ENCODE measurements at places on chromosomes 2 and 18.

- no peaks in the 10 kb centered on the region for H3K27me3 ChIP-seq
- H3K27ac ChIP-seq: no peak overlapping the region
- H3K36me3 ChIP-seq: no peaks in the 10 kb centered on the region
- no peak for DNase-seq
- no peak overlapping the region for H3K4me3 ChIP-seq
These were observed 25.8 kb downstream of the KCNJ3 start for GRCh38 chr2:154724194-154724797.

GRCh38 chr2:62354771-62355561, 151.0 kb downstream of the TMEM17 start:
- H3K27ac ChIP-seq: no peak overlapping the region
- H3K4me3 ChIP-seq: no peak overlapping the region
- DNase-seq: no peak
- H3K27me3 ChIP-seq: no peaks in the 10 kb centered on the region
- H3K36me3 ChIP-seq: no peaks in the 10 kb centered on the region

- H3K36me3 ChIP-seq: no peaks in the 10 kb centered on the region
- H3K4me3 ChIP-seq: no peak overlapping the region
- no peak for DNase-seq
- H3K27me3 ChIP-seq: no peaks in the 10 kb centered on the region
- no peak overlapping the region for H3K27ac ChIP-seq
These were observed 2.0 kb downstream of the CDH7 start for GRCh38 chr18:65752625-65753325.

DNA sequence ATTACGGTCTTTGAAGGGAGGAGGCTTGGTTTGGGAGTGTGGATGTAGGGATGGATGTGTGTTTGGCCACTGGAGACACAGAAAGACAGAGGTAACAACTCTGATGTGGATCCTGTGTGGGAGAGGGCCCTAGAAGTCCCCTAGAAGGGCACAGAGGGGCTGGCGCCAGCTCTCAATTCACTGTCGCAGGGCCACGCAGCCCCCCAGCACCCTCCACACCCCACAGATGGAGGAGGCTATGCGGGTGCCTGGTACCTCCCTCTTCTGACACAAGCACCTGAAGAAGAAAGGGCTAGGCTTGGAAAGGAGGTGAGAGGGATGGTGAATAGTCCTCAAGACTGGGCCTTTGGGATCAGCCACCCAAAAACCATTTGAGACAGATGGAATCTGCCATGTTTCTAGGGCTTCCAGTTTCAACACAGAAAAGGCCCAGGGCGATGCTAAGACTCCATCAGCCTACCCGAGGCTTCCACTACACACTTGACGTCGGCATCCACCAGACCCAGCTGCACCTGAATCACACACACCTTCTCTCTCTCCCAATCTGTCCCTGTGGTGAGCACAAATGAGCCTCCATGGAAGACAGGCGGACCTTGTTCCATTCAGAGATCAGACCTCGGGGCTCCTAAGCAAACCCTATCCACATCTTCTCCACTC, 413.5 kb upstream of the HS6ST1 start:
- no peak for DNase-seq
- H3K4me1 ChIP-seq: peaks cover 19% of the 10 kb centered on the region
- no peak overlapping the region for H3K4me3 ChIP-seq
- no peaks in the 10 kb centered on the region for H3K36me3 ChIP-seq
- no peaks in the 10 kb centered on the region for H3K27me3 ChIP-seq

GRCh38 chr2:216849987-216850386, 9.9 kb downstream of the TNP1 start:
- no peaks in the 10 kb centered on the region for H3K4me1 ChIP-seq
- DNase-seq: peak; percentile 44
- no peaks in the 10 kb centered on the region for H3K36me3 ChIP-seq
- H3K4me3 ChIP-seq: no peak overlapping the region
- H3K27ac ChIP-seq: no peak overlapping the region

DNA sequence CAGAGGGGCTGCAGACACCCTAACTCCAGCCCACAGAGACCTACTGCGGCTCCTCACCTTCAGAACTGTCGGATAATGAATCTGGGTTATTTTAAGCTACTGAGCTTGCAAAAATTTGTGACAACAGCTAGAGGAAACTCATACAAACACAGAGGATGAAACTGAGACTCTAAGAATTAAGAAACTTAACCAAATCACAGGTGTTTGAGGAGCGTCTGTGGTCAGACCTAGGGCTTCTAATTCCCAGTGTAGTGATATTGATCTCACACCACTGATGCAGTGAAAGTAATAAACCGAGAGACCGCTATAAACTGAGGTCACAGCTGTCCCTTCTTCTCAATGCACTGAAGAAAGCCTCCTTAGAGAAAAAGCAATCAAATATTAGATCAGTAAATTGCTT, 110.1 kb downstream of the RGPD3 start:
- H3K4me1 ChIP-seq: no peaks in the 10 kb centered on the region
- H3K36me3 ChIP-seq: no peaks in the 10 kb centered on the region
- H3K27me3 ChIP-seq: no peaks in the 10 kb centered on the region
- no peak for DNase-seq
- H3K4me3 ChIP-seq: no peak overlapping the region

- H3K36me3 ChIP-seq: no peaks in the 10 kb centered on the region
- DNase-seq: peak; percentile 72
- peaks cover 16% of the 10 kb centered on the region for H3K4me1 ChIP-seq
- no peak overlapping the region for H3K4me3 ChIP-seq
These were observed 215.4 kb downstream of the AGAP1 start for GRCh38 chr2:235709124-235709813.

- DNase-seq: no peak
- no peaks in the 10 kb centered on the region for H3K36me3 ChIP-seq
- H3K4me3 ChIP-seq: no peak overlapping the region
- peaks cover 19% of the 10 kb centered on the region for H3K4me1 ChIP-seq
- peak overlapping the region; percentile 79 for H3K27ac ChIP-seq
- H3K27me3 ChIP-seq: no peaks in the 10 kb centered on the region
These were observed 23.9 kb downstream of the RAB31 start for GRCh38 chr18:9732031-9732430.

DNA sequence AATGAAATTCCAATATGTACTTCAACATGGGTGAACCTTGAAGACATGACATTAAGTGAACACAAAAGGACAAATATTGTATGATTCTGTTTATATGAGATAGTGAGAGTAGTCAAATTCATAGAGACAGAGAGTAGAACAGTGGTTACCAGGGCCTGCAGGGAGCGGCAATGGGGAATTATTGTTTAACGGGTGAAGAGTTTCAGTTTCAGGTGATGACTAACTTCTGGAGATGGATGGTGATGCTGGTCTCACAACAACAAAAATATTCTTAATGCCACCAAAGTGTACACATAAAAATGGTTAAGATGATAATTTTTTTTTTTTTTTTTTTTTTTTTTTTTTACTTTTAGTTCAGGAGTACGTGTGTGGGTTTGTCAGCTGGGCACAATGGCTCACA, 109.4 kb upstream of the TMEM200C start:
- DNase-seq: no peak
- H3K27me3 ChIP-seq: no peaks in the 10 kb centered on the region
